Activated CD8-positive, alpha-beta T cell treated with anti-CD3 and anti-CD28 coated beads, Interleukin-2, amount 10 ng/mL, durations not matched to agents 7 days and 5 days (primary cell): ENCODE measurements at places on chromosomes 3 and 15. TPM values are rescaled to one million over a fixed set of nuclear protein-coding genes. Genes with fewer than 3 reads are reported as not detected.

MOBP gene
- not detected for total RNA-seq

SLC12A8 gene
- 0.50 TPM for total RNA-seq

GRCh38 chr3:13219902-13220296, 146.7 kb upstream of the IQSEC1 start:
- H3K27ac ChIP-seq = no peak overlapping the region
- no peaks in the 10 kb centered on the region for H3K36me3 ChIP-seq
- H3K4me3 ChIP-seq = no peak overlapping the region

GRCh38 chr3:66338927-66339326, 118.1 kb downstream of the SLC25A26 start:
- no peak overlapping the region for H3K4me3 ChIP-seq
- H3K27me3 ChIP-seq = no peaks in the 10 kb centered on the region
- no peak overlapping the region for H3K27ac ChIP-seq

- H3K27me3 ChIP-seq = peaks cover 5% of the 10 kb centered on the region
- no peak overlapping the region for H3K4me3 ChIP-seq
- H3K27ac ChIP-seq = no peak overlapping the region
- DNase-seq = no peak
Measured at GRCh38 chr3:161014843-161015749, 90.1 kb downstream of the B3GALNT1 start.

- no peaks in the 10 kb centered on the region for H3K36me3 ChIP-seq
- no peaks in the 10 kb centered on the region for H3K4me1 ChIP-seq
- H3K27ac ChIP-seq = no peak overlapping the region
- no peak for DNase-seq
- H3K4me3 ChIP-seq = no peak overlapping the region
- H3K27me3 ChIP-seq = no peaks in the 10 kb centered on the region
Measured at GRCh38 chr3:149713730-149714654, 38.3 kb downstream of the COMMD2 start.

GRCh38 chr3:11005686-11006256, 13.2 kb downstream of the SLC6A1 start:
- no peak for DNase-seq
- H3K27ac ChIP-seq = no peak overlapping the region
- no peaks in the 10 kb centered on the region for H3K4me1 ChIP-seq
- H3K4me3 ChIP-seq = no peak overlapping the region

GRCh38 chr3:71318458-71318827, 265.1 kb downstream of the FOXP1 start:
- no peak overlapping the region for H3K4me3 ChIP-seq
- peaks cover 25% of the 10 kb centered on the region for H3K4me1 ChIP-seq
- DNase-seq = no peak
- H3K36me3 ChIP-seq = peaks cover 2% of the 10 kb centered on the region

DNA sequence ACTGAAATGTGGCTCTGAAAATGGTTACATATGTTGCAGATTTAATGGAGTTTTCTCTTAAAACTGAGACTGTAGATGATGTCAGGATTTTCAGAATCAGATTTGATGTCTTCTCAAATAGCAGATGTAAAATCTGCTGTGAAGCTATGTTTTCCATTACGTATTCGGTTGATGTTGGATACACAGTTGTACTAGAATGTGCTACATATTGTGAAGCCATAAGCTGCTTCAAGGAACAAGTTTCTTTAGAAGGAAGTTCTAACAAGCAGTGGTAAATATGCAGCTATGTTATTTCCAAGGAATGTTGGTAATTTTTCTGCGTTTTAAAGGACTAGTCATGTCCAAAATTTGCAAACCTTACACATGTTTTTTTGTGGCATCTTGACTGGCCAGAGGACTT, 197.7 kb downstream of the RBMS3 start:
- no peak overlapping the region for H3K4me3 ChIP-seq
- no peak for DNase-seq
- no peak overlapping the region for H3K27ac ChIP-seq
- no peaks in the 10 kb centered on the region for H3K27me3 ChIP-seq

- no peaks in the 10 kb centered on the region for H3K36me3 ChIP-seq
- peaks cover 2% of the 10 kb centered on the region for H3K4me1 ChIP-seq
Measured at GRCh38 chr3:46496746-46497555, 825 bp upstream of the RTP3 start.

- H3K27me3 ChIP-seq = peaks cover 2% of the 10 kb centered on the region
- no peak for DNase-seq
- H3K36me3 ChIP-seq = peaks cover 36% of the 10 kb centered on the region
- peaks cover 2% of the 10 kb centered on the region for H3K4me1 ChIP-seq
Measured at GRCh38 chr15:69706353-69707097, 253.9 kb downstream of the RPLP1 start.

GRCh38 chr3:90184861-90185260, 1077.4 kb downstream of the EPHA3 start:
- no peaks in the 10 kb centered on the region for H3K36me3 ChIP-seq
- H3K4me1 ChIP-seq = no peaks in the 10 kb centered on the region
- no peak for DNase-seq
- H3K27ac ChIP-seq = no peak overlapping the region
- no peak overlapping the region for H3K4me3 ChIP-seq

- no peaks in the 10 kb centered on the region for H3K4me1 ChIP-seq
- H3K27ac ChIP-seq = no peak overlapping the region
- no peaks in the 10 kb centered on the region for H3K36me3 ChIP-seq
- H3K27me3 ChIP-seq = no peaks in the 10 kb centered on the region
- H3K4me3 ChIP-seq = no peak overlapping the region
Measured at GRCh38 chr15:23397779-23398178, 43.2 kb downstream of the GOLGA8S start.
